ENCODE measurements at places on chromosomes 12 and 14.
A peak's percentile ranks its signal among the peaks of the same experiment; 100 is the strongest.

DNA sequence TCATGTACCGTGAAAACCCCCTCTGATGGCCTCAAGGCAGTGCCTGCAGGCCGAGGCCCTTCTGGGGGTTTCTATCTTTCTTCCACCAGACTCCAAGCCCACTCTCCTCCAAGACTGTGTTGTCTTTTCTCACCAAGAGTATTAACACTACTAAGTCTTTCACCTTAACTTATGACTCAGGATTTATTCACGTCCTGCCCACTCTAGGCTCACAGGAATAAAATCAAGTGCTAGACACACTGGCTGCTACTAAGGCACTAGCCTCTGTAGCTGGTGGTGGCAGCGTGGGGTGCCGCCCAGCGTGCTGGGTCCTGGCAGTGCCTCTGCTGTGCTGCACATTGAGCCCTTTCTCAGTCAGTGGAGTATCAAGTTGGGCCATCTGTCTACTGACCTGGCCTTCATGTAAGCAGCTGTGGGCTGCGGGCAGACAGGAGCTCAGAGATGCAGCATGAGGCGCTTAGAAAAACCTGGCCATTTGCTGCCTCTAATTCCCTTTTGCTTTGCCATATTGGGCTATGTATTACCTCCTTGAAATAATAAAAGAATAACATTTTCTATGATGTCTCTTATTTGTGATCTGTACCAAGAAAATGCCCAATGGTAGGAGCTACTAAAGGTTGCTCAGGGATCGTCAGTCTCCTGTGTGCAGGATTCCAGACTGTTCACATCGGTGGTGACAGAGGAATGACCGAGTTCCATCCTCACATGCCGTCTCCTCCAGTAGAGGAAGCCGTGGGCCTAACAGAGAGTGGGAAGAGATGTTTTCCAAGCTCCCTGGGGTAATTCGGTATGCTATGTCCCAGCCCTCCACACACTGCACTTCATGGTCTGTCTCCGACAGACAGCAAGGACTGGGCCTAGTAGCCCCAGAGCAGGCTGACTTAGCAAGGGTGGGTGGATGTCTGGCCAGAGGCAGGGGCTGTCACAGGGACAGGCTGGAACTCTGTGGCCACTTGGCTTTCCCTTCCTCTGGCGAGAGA is 39.9 kb downstream of the MAX start:
- DNase-seq, result no peak

DNA sequence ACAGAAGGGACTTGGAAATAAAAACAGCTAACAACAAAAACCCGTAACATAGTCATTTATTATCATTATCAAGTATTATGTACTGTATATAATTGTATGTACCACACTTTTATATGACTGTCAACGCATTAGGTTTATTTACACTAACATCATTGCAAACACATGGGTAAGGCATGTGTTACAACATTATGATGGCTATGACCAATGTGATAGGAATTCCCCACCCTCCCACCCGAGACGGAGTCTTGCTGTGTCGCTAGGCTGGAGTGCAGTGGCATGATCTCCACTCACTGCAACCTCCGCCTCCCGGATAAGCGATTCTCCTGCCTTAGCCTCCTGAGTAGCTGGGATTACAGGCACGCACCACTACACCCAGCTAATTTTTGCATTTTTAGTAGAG is 82.6 kb downstream of the ERC1 start:
- DNase-seq, result no peak

GRCh38 chr12:67413577-67413976 is 144.4 kb downstream of the CAND1 start:
- DNase-seq, result no peak

DNA sequence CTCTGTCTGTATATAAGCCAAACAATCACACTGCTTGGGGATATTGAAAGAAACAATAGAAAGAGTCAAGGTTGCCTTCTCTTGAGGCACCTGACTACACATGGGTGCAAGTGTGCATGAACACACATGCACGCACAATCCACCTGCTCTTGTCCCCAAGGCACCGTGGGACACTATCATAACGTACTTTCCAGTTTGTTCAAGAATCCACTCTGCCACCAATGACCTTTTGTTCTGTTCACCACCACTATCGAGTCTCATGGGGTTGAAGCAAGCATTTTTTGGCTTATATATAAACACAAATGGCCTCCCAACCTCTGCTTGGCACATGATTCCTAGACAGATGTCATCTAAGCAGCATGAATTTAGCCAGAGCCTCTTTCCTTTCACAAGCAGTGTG is 365.4 kb downstream of the EMP1 start:
- DNase-seq, result no peak

GRCh38 chr12:107033758-107034739 is 47.1 kb upstream of the MTERF2 start:
- DNase-seq, result no peak

DNA sequence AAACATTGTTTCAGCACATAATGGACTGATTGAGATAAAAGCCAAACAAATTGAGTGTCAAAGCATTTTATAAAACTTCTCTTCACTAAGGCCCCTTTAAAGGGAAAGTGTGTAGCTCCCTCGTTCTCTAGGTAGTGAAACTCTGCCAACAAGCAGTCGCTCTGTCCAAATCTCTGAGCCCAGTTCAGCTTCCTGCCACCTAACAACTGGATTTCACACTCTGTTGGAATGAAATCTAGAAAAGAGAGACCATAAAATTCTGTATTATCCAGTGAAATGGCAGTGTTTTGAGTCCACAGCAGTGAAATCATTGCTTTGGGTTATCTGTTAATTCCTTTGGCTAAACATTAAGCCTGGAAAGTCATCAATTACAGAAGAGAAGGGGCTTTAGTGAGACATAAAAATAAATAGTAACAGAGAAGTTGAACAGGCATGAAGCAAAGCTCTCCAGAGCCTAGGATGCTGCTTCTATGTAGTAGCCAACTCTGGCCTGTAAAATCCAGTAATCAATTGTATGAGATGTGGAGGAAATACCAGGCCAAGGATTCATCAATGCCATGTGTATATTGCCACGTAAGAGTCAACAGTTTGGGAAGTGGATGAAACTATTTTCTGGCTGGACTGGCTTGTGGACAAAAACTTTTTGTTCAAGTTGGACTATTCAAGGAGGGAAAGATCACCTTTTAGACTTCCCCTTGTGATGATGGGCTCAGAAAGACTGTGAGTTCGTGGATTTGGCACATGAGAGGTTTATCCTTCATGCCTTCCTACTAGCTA is 122.5 kb downstream of the WIF1 start:
- no peak for DNase-seq

DNA sequence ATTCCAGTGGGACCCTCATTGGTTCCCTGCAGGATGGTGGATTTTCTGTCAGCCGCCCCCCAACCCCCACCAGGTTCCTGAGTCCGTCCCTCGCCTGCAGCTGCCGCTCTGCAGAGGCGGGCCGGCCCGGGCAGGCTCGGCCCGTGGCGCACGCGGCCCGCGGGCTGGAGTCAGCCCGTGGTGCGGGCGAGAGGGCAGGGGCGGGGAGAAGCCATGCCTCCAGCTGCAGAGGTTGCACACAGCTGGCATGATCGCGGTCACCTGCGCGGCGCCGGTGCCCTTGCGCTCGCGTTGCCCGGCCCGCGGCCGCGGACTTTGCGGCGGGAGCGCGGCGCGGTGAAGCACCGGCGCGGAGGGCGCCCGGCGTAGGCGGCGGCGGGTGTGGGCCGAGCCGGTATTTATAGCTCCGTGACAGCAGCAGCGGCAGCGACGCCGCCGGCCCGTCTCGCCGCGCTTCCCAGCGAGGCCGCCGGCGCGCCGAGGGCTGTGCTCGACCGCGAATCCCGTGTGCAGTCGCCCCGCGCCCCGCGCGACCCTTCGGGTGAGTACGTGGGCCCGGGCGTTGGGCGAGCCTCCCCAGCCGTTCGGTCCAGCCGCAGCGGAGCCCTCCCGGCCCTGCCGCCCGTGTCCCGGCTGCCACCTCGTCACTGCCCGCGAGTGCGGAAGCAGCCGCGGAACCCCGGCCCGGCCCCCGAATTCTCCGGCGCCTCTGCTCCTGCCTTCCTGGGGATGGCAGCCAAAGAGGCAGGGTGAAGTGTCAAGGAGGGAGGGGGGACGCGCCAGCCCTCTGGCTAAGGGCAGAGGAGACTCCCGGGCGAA is at the start of gene TMEM117:
Gene TMEM117, plus strand, starts transcription at position 426 of the 819 bp plus-strand sequence.
- peak; percentile 52 for DNase-seq

- DNase-seq, result no peak
Observed at GRCh38 chr14:67501670-67502069, 13.1 kb upstream of the TMEM229B start.

GRCh38 chr14:74459976-74460375 is 33.1 kb downstream of the NPC2 start:
- no peak for DNase-seq

DNA sequence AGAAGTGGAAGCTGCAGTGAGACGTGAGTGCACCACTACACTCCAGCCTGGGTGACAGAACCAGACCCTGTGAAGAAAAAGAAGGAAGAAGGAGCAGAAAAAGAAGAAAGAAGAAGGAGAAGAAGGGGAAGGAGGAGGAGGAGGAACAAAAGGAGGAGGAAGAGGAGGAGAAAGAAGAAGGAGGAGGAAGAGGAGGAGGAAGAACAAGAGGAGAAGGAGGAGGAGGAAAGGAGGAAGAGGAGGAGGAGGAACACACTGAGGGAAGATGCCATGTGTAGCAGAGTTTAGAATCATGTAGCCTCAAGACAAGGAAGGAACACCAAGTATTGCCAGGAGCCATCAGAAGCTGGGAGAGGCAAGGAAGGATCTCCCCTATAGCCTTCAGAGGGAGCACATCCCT is 241.5 kb downstream of the KSR2 start:
- no peak for DNase-seq

DNA sequence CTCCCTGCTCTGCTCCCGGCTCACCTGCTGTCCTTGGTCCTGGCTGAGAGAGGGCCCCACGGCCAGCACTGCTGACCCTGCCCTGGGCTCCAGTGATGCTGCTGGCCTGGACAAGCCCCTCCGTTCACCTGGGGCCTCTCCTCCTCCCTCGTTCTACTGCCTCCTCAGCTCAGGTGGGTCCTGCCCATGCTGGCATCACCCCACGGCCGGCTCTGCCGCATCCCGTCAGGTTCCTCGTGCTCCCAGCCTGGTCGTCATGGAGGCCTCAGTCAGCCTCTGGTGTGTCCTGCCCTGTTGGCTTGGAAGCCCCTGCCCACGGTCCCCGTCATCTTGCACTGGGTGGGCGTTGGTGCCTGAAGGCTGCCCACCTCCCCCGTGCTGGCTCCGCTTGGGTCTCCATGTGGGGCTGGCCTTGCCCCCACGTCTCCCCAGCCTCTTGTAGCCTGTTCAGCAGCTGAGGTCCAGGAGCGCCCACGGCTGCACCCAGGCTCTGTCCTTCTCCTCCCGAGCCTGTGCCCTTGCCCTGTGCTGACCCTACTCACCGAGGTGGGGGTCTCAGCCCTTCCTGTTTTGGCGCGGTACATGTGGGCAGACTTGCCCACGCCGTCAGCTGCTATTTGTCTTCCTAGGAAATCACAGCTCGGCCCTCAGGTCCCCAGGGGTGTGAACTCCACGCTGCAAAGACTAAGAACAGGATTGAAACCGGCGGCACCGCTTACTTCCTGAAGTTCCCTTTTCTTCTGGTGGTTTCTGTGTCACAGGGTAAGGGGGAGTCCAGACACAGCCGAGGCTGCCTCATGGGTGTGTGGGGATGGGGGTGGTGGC is 121.6 kb downstream of the TMEM121 start:
- DNase-seq, result no peak

GRCh38 chr14:32167907-32168306 is 33.9 kb upstream of the RNU6-7 start:
- no peak for DNase-seq

DNA sequence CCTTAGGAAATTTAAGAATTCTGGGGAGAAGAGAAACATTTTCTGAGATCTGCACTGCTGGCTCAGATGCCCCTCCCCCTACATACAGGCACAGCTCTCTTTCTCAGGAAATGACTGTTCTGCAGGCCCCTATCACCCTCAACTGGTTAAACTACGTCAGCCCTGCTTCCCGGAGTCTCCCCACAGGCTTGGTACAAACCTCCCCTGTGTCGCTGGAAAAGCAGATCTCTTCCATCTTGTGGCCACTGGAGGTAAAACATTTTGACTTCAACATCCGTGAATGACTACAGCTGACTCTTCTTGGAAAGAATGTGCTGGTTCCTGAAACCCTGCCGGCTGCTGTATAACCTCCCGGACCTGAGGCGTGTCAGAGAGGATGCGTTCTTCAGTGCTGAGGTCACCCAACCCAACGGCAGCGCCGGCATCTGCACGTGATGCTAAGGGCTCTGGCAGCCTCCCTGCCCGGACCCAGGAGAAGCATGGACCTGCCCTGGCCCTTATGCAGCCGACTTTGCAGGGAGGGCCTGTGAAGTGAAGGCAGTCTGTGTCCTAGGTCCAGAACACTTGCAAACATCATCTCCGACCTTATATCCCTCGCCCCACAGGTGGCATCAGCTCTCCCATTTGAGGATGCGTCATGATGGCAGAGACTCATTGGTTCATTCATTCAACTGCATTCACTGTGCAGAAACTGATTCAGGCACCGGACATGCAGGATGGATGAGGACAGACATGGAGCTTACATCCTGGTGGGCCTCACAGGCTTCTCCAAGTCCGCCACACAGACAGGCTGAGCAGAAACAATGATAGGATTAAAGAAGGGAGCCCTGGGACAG is 129.2 kb downstream of the GCH1 start:
- DNase-seq, result peak; percentile 74

DNA sequence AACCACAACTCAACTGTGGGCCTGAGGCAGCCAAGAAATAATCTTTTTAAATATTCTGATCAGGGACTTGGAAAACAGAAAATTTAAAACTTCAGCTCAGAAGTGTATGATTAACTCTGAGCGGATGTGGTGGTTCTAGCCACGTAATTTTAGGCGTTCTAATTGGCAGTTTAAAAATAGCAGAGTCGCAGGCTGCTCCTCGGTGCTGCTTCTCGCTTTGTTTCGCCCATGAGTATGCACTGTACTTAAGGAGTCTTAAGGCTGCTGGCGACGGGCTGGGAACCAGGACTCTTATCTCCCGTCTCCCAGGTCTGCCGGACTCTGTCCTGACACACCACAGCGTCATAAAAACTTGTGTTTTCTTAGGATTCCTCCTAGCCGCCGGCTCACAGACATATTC is 113.4 kb upstream of the PELI2 start:
- DNase-seq, result peak; percentile 30

- peak; percentile 30 for DNase-seq
Observed at GRCh38 chr12:104790296-104791125, 167.6 kb downstream of the SLC41A2 start.

- no peak for DNase-seq
Observed at GRCh38 chr14:77009014-77009413, 19.5 kb downstream of the IRF2BPL start.

GRCh38 chr14:48738186-48738925 is 847.8 kb downstream of the RPS29 start:
- DNase-seq, result no peak

GRCh38 chr12:24596768-24597388 is 352.0 kb downstream of the BCAT1 start:
- no peak for DNase-seq

DNA sequence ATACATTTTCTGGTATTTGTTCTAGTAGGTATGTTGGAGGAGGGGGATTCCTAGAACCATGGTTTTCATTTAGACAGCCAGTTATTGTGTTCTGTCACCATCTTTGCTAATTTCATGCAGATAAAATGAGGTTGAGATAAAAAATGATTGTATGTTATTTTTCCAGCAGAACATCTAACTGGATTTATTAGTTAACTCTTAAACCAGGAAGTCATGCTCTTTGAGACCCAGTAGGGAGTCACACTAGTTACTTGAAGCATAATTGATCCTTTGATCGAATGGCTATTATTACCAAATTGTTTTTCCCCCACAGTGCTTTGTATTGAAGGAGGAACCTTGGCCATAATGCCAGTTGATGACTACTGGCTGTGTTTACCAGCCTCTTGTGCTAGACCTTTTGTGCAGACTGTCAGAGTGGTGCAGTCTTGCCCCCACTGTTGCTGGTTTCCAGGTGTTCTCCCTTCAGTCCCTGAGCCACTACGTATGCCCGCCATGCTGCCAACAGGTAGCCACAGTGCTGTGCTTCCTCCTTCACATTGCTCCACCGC is 6.0 kb downstream of the EID3 start:
- DNase-seq, result no peak
